ENCODE measurements at places on chromosomes 2 and 18.

DNA sequence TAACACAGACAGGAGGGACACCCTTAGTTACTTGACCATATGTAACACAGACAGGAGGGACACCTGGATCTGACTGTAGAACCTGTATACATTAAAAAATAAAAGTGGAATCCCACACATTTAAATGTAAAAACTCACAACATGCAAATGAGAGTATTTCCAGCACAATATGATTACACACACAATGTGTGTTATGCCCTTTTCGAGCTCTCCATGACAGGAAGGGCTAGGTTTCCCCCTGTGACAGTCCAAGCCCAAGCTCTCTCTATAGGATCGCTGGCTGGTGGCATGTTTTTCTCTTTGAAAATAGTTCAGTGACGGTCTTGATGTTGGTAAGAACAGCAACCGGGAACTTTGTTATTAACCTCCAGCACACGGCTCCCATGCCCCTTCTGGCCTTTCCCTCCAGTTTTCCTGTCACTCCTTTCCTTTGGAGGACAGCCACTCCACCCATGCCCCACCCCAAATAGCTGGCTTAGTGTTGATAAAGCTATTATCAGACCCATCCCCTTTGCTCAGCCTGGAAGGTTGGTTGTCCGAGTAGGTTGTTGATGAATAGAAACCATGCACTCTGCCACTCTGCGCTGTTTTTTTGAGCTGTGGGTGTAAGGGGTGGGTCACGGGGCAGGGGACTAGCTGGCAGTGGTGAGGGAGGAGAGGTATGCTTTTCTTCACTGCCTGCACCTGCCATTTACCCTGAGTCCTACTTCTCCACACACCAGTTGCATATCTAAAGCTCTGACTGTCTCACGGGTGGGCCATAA is 2.7 kb downstream of the RASGRP3 start:
- DNase-seq, result no peak

GRCh38 chr18:79935098-79935480 is 16.4 kb downstream of the SLC66A2 start:
- DNase-seq, result no peak

- DNase-seq, result no peak
Observed at GRCh38 chr2:220590476-220590875, 963.0 kb downstream of the SLC4A3 start.

DNA sequence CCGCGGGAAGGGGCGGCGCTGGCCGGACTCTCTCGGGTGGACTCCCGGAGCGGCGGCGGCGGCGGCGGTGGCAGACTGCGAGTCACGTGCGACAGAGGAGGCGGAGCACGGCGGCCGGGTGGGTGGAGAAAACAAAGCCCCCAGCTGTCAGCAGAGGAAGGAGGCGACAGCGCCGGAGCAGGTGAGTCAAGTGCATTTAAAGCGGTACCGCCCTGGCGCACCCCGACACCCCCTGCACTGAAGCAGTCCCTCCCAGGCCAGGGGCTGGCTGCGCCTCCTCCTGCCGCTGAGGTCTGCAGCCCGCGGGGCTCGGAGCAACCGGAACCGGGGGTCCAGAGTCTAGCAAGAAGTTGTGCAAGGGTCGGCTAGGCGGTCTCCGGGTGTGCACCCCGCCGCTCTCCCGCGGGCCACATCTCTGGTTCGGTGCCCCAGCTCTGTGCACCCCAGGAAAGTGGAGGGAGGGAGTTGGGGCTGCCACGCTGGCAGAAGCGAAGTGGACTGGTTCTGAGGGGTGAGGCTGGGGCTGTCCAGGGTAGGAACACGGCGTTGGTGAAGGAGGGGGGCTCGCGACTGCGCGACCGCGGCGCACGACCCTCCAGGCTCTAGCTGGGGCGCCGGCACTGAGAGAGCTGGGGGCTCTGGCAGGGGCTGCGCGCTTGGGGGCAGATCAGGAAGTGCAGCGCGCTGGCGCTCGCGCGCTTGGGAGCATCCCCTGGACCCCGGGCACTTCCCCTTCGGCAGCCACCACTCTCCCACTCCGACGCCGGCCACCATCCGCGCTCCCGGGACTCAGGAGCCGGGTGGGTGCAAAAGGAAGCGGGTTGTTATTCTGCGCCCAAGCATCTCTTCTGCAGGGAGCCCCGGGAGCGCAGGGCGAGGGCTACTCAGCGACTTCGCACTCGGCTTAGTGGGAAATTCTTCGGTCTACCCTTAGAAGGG is 64.0 kb upstream of the MAPRE2 start:
- peak; percentile 92 for DNase-seq

DNA sequence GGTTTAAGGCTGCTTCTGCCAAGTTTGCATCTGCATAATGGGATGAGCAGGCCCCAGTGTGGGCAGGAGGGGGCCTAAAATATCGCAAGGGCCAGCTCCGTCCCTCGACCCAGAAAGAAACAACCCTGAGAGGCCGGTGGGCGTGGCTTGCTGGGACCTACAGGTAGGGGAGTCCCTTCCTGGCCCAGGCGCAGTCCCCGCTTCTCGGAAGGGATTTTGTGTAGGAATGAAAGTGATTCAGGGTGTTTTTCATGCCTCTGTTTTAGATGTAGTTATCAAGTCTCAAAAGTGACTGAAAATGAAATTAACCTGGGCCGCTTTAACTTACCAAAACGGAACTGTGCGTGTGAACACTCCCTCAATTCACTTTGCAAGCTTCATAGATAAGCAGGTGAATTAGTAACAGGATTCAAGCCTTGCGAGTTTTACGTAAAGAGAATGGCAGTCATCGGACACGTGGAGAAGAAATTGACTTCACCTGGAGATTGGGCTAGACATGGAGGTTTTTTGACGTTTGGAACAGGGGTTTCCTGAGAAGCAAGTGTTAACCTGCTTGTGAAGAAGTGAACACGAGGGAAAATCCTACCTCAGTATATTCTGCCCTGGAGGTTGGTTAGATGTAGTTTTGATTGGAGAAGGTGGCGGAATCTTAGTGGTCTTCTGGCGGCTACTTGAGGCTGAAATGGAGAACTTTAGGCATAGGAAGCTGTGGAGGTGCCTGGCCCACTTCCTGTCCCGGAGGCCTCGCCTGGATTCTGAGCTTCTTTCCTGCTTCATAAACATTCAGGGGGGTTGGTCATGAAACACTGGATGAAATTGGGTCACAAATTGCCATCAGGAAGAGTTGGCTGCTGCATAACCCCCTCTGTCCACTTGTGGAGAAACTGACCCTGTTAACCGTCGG is 1.7 kb downstream of the NCK2 start:
- no peak for DNase-seq

GRCh38 chr18:31409276-31409675 is 32.7 kb downstream of the DSG4 start:
- no peak for DNase-seq

DNA sequence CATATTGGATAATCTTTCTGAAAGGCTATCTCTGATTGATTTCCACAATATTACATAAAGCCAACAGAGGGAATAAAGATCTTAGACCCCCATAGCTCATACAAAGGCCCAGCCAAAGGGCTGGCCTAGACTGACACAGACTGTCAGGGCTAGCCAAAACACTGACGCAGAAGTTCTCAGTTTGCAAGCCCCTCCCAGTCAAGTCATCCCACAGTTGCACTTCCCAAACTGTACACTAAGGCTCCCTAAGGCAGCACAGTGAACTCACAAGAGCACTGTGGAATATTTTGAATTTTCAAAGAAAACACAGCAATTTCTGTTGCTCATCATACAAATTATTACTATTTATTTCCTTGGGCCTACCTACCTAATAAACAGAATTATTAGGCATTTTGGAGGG is 244.9 kb downstream of the SP3 start:
- no peak for DNase-seq

- DNase-seq, result no peak
Observed at GRCh38 chr2:161484061-161484460, 68.0 kb downstream of the TBR1 start.

DNA sequence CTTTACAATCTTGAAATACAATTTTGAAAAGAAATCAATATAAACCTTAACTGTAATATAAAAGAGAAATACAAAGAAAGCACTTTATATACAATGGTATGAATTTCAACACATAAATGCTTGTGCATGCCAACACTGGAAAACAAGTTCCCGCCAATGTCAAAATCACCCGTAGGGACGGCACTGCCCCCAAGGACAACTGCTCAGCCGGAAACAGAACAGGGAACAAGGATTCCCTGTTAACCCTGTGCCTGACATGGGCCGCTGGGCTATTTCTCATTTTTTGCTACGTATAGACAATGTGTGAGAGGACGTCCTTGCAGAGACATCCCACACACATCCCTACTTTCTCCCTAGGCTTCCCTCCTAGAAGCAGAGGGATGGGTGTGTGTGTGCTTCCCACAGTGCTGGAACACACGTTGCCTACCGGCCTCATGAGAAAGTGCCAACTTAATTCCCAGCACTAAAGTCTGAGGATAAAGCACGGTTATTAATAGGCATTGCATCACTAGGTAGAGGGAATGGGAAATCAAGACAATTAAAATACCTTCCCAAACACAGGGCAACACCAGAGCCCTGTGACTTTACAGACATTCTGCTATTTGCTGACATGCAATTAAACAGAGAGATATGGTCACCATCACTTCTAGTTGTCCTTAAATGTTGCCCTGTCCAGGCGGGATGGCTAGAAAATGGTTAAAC is 14.4 kb downstream of the AFG3L2 start:
- no peak for DNase-seq

- DNase-seq, result no peak
Observed at GRCh38 chr18:76691800-76692199, 130.6 kb upstream of the ZNF236 start.

- no peak for DNase-seq
Observed at GRCh38 chr2:20122864-20123263, 71.4 kb upstream of the LAPTM4A start.

DNA sequence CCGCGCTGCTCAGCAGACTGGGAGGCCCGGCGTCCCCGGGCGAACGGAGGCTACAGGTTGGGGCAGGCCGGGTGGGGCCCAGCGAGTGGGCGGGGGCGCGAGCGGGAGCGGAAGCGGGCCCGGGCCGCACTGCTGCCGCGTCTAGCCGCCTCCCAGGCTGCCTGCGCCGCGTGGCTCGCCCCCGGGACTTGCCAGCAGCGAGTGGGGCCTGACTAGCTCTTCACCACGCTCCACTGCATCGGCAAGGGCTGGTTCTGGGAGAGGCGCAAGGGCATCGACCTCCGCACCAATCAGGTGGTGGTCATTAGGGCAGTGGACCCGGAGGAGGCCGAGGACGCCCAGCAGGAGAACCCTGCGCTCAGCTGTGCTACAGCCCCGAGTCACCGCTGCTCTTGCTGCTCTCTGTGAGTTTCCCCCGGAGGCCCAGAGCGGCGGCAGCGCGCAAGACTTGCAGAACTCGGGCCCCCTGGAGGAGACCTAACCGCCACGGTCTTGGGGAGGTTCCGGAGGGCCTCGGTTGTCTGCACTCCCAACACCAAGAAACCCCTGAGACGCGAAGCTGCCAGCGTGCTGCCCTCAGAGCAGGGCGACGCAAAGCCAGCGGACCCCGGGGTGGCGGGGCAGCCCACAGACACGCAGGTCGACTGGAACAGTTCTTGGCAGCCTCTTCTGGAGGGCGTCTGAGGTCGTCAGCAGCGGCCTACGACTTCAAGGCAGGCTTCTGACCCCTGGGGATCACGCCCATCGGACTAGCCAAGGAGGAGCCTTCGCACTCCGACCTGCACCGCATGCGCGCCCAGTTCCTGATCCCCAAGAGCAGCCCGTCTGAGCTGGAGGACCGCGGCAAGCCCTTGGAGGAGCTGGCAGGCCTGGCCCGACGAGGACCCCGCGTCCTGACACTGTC is 27.2 kb upstream of the PTPN2 start:
- no peak for DNase-seq

DNA sequence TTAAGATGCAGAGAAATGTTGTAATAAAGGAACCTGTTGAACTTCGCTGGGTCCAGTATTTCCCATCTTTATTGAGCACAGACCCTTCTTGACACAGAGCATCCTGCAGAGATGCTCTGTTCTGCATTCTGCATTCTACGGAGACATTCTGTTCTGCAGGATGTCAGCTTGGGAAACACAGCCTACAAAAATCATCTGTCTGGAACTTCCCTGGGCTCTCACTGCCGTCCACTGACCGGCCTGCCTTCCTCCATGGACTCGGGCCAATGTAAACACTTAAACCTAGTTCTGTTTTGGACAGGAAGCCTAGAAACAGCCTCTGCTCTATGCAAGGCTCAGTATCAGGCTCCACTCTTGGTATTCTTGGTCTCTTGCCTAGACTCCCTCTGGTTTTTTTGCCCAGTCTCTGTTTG is 90.0 kb upstream of the PPP1CB start:
- DNase-seq, result peak; percentile 27

DNA sequence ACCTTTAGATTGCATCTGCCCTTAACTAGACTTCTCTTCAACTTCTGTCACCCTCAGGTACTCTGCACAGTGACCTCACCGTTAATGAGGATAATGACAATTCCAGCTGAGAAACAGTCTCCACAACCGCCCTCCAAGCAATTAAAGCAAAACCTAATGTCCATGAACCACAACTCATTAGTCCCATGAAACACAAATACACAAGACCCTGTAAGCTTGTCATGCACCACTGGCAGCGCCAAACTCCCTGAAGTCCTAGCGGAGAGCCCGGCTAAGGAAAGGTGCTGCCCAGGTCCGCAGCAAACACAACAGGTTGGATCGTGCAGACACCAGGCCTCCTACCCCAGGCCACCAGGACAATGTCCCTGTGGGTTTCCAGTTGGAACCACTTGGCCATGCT is 7.4 kb downstream of the SMAD7 start:
- DNase-seq, result no peak

GRCh38 chr2:199278099-199278498 is 179.6 kb downstream of the SATB2 start:
- no peak for DNase-seq

DNA sequence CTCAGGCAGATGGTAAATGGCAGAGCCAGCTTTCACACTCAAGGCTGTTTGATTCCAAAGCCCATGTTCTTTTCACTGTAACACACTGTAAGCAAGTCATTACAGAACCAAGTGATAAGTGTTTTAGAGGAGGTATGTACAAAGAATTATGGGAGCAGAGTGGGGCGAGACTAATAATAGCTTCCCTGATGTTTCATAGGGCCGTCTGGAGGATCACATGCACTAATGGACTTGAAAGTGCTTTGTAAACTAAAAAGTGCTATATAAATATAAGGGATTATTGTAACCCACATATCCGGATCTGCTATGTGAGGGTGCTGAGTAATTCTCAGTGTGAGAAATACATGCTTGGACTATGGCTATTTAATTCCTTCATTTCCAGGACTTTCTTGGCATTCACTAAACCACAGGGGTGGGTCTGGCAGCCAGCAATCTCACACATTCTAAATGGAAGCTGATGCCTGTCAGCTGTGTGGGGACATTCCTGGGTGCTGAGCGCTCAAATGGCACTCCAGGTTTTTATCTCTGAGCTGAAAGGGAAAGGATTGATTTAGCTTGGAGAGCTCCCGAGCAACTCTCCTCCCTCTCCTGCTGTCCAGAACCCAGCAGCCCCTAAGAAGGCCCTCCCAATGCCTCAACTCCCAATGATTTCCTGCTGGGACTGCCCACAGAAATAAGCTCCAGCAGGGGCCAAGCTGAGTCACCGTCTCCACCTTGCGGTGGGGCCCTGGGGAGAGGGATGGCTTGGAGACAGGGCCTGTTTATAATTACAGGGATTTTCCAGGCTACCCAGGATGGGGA is 222.8 kb downstream of the SOX11 start:
- no peak for DNase-seq

DNA sequence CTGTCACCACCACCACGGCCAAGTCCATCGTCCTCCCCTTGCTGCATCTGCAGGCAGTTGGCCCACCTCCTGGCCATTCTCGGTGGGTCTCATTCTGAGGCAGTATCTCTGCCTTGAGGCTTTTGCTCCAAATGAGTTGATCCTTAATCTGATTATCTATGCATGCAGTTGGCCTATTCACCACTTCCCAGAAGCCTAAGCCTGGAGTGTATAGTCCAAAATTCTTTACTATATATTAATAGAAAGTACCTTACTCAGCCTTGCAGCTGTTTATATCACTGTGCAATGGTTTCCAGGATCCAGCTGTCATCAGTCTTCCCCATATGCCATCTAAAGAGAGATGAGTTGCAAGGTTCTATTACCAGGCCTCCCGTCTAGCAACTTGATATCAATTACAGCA is 292.4 kb downstream of the SS18 start:
- DNase-seq, result no peak
